Activated CD4-positive, alpha-beta T cell treated with anti-CD3 and anti-CD28 coated beads, Interleukin-2, amount 50 U/mL, for 4 hours (primary cell): ENCODE measurements at places on chromosomes 12 and 14.

GRCh38 chr12:124564232-124564958, 3.0 kb downstream of the NCOR2 start:
- no peak for DNase-seq

DNA sequence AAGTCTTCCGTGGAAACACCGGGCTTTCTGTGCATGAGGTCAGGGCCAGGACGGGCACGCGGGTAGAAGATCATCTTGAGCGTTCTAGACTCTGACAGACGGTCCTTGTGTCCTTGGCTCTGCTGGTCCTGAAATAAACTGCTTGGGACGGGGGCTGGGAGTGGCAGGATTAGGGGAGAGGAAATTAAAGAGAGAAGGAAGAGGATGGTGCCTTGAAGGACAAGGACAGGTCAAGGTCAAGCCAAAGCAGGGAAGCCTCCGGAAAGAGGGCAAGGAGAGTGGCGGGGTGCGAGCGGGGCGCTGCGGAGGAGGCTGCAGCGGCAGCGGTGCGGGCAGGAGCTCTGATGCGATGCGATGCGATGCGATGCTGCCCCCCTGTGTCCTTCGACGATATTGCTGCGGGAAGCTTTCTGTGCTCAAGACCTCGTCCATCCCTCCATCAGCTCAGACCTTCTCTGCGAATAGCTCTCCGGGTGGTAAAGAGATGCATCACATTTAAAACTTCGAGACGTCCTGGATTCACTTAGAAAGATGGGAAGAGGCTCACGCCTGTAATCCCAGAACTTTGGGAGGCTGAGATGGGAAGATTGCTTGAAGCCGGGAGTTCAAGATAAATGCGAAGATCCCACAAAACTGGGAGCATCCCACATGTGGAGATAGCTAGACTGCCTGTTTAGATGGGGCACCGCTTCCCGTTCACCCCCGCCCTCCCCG, 110.1 kb upstream of the TMEM132D start:
- no peak for DNase-seq

- no peak for DNase-seq
These were observed 1.5 kb downstream of the EML5 start for GRCh38 chr14:88791252-88791621.

DNA sequence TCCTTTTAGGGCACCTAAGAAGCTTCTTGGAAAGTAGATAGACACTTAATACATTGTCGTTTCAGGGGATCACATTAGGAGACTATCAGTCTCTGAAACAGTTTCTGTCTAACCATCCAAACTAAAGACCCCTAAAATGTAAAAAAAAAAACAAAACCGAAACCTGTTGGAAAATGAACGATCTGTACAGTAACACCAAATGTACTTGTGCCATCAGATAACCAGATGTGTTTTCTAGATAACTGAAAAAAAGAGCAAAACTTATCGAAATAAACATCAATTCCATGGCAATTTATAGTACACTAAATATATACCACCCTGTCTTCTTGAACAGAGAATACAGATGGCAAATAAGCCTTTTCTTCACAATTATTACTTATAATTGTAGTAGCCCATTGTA, 2.1 kb downstream of the LDHB start:
- DNase-seq = no peak

- no peak for DNase-seq
These were observed 24.3 kb downstream of the CNOT2 start for GRCh38 chr12:70267550-70267949.

- DNase-seq = no peak
These were observed 21.8 kb downstream of the VDR start for GRCh38 chr12:47882781-47883546.

DNA sequence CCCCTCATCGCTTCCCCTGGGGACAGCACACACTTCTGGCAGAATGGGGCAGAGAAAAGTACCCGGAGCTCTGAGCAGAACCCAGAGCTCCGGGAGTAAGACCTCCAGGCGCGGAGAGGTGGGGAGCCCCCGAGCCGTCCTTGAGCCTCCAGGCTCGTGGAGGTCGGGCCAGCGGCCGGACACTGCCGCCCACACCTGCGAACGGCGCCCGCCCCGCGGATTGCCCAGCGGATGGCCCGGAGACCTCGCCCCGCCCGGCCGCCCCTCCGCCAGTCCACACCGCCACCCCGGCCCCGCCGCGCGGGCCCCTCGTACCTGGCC, 344 bp downstream of the SPTLC2 start:
- DNase-seq = no peak
